ENCODE measurements at places on chromosomes 3 and 15. TPM values are rescaled to one million over a fixed set of nuclear protein-coding genes. Genes with fewer than 3 reads are reported as not detected.

DNA sequence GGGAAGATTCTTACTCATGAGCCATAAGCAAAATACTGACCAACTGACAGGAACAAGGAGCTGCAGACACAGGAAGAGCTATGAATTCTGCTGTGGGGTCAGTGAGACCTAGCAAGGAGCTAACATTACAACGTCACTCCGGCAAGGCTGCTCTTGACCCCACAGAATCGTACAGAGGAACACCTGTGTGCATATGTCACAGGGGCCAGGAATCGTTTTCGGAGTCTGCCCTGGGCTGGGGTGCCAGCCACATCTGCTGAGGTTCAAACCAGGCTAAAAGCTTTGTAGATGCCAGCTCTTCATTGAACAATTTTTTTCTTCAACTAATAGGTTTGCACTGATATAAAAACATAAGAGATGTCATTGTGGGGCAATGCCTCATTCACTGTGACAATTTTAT is 82.6 kb downstream of the LRRK1 start:
- no peak for DNase-seq

- no peak for DNase-seq
These were observed 37.7 kb upstream of the PARP14 start for GRCh38 chr3:122642935-122643334.

DNA sequence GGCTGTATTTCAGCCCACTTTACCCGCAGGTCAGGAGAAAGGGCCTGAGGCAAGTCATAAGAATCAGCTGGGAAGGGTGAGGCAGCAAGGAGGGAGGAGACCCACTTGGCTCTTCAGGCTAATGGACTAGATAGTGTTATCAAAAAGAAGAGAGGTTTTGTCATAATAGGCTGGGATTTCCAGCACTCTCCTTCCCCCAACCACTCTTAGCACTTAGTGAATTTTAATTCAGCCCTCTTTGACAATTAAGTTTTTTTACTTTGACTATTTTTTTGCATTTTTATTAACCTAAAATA is 771 bp downstream of the MPI start:
- DNase-seq, result no peak

- DNase-seq, result no peak
These were observed 4.9 kb downstream of the NANOGP8 start for GRCh38 chr15:35080226-35080625.

The PP2D1 gene
- total RNA-seq, result not detected

GRCh38 chr3:132445817-132446216 is 28.5 kb downstream of the DNAJC13 start:
- no peak for DNase-seq

The GCNT3 gene
- not detected for total RNA-seq

The ZMAT3 gene
- 10.6 TPM for total RNA-seq

GRCh38 chr15:91411586-91411985 is 311.5 kb downstream of the SV2B start:
- DNase-seq, result no peak

The NR2E3 gene
- not detected for total RNA-seq

The UROC1 gene
- not detected for total RNA-seq

DNA sequence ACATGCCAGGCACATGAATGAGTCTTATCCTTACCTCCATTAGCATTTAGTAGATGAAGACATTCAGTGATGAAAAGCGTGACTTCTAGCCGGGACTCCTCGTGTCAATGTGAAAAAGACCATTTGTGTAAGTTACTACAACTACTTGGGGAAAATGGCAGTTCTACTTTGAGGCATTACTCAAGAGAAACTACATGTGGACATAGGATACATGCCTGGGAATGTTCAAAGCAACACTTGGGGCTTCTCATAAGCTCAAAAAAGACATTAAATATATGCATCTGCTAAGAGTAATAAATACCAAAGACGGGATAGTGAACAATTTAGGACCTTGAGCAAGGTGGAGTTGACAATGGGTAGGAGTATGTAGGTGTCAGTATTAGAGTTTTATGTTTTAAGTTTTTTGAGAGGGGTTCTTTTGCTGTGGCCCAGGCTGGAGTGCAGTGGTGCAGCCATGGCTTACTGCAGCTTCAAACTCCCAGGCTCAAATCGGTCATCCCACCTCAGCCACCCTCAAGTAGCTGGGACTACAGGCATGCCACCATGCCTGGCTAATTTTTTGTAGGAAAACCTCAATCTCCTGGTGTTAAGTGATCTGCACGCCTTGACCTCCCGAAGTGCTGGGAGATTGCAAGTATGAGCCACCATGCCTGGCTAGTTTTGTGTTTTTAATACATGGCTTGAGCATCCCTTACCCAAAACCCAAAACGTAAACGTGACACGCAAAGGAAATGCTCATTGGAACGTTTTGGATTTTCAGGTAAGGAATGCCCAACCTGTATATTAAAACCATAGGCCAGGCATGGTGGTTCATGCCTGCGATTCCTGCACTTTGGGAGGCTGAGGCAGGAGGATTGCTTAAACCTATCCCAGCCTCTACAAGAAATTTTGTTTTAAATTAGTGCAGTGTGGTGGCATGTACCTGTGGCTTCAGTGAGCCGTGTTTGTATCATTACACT is 3.9 kb downstream of the RPLP1 start:
- no peak for DNase-seq

The TOMM70 gene
- total RNA-seq, result 35.3 TPM

GRCh38 chr3:72178463-72179106 is 393.6 kb upstream of the PROK2 start:
- no peak for DNase-seq

DNA sequence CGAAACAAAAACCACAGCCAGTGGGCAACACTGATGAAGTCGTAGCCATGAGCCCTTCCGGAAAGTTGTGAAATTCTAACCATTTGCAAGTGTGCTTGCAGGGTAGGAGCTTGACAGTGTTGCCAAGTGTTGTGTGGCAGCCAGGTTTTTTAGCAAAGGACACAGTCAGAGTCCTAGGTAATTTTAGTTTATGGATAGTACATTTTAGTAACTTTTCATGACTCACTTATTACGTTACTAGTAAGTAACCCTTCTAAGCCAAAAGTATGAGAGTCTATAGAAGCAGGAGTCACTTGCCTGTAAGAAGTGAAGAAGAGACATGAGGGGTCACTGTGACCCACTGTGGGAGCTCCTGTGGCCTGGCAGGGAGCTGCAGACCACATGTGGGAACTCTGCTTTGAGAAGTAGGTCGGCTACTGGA is 54.8 kb upstream of the ADPGK start:
- DNase-seq, result peak; percentile 63

The CPA3 gene
- total RNA-seq, result 6.3 TPM

The MYRIP gene
- 1.3 TPM for total RNA-seq

The IL17RE gene
- 80.0 TPM for total RNA-seq

The GTF2E1 gene
- 7.6 TPM for total RNA-seq

The KLF15 gene
- 9.6 TPM for total RNA-seq

The TMC3 gene
- not detected for total RNA-seq

The CYP1A2 gene
- total RNA-seq, result not detected

GRCh38 chr15:57554063-57554811 is 37.5 kb upstream of the MYZAP start:
- DNase-seq, result peak; percentile 77

DNA sequence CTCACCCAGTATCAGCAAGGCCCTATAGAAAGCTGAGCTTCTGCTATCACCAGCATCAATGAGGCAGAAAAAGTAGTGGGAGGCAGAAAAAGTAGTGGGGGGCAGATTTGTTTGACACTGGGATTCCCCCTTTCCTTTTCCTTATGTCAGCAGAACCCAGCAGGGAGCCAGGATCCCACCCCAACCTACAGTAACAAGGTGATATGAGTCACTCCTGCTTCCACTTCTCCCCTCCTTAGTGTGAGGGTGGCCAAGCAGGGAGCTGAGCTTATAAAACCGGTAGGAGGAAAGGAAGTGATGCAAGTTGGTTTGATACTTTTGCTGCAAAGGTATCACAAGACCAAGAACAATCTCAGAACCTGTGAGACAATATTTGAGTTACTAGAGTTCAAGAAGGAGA is 128.7 kb downstream of the SCAPER start:
- no peak for DNase-seq

The CAMKV gene
- not detected for total RNA-seq

The SLC6A20 gene
- 0.44 TPM for total RNA-seq

The CCR9 gene
- 0.25 TPM for total RNA-seq

DNA sequence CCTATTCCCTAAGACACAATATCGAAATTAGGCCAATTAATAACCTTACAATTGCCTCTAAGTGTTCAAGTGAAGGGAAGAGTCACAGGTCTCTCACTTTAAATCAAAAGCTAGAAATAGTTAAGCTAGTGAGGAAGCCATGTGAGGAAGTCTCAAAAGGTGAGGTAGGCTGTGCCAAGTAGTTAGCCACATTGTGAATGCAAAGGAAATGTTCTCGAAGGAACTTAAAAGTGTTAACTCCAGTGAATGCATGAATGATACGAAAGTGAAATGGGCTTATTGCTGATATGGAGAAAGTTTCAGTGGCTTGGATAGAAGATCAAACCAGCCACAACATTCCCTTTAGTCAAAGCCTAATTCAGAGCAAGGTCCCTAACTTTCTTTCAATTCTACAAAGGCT is 59.1 kb downstream of the KLF13 start:
- DNase-seq, result no peak

DNA sequence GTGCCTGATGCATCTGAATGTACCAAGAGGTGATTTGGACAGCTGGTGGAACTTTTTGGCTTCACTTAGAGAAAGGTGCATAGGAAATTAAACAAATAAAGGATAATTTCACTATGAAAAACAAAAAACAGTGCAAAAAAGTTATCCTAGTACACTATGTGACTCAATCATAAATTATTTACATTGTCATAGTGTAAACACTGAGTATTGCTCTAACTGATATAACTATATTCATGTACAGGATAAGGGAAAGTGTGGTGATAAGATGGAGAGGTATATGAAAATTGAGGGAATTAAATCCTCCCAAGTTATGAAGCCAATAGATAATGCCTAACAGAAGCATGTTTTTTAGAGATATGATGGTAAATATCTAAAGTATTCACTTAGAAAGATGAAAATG is 50.2 kb upstream of the CPNE4 start:
- DNase-seq, result no peak

DNA sequence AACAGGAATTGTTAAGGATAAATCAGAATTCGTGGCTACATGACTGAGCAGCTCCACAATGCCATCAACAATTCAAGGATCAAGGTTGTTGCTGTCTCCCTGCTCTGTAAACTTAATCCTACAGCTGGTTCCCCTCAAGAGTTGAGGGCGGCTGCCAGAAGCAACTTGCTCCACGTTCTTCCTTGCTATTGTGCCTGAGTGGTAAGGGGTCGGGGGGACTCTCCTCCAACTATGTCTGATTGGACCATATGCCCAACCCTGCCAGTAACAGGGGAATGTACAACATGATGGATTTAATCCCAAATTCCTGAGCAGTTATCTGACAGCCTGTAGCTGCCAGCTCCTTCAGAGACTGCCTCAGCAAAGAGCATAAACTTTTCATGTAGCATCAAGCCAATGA is 37.9 kb upstream of the MECOM start:
- no peak for DNase-seq

The MESD gene
- 17.6 TPM for total RNA-seq

GRCh38 chr3:150079029-150079739 is 108.5 kb upstream of the PFN2 start:
- DNase-seq, result no peak

GRCh38 chr3:171516765-171517164 is 56.6 kb upstream of the TNIK start:
- DNase-seq, result no peak

The LSAMP gene
- total RNA-seq, result 1.1 TPM

DNA sequence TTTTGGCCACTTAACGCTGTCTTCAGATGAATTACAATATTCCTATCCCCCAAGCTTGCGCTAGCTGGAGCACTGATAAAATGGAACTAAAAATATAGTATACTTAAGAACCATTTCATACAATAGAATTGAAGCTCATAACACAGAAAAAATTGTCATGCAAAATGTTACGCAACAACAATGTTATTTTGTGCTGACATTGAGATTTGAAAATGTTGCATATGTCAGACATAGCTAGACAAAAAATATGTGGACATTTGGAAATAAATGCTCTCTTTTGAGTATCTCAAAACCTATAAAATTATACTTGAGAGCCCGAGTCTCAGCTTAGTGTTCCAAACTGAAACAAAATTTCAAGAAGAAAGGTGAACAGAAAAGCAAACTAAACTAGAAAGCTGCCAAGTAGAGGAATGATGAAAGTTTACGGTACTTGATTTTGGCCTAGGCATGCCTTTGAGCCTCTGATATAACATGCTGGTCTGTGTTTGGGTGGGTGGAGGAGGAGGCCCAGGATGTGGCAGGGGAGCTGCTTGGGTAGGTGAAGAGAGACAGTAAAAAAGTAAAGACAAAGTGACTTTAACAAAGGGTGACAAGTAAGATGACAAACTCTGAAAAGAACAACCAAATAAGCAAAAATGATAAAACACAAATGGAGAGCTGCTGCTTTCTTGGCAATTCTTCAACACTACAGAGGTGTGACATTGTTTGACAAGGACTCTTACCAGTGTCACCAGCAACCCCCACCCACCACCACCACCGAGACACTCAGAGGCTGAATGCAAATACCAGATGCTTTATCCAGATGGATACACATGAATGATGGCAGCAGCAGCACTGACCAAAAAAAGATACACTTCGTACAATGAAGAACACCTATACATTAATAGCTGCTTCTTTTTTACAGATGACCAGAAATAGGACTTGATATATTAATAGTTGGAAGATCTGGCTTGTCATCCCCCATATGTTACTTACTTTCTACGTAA is 129.3 kb upstream of the FEZF2 start:
- no peak for DNase-seq

GRCh38 chr3:136955813-136956212 is 2.0 kb upstream of the IL20RB start:
- no peak for DNase-seq

DNA sequence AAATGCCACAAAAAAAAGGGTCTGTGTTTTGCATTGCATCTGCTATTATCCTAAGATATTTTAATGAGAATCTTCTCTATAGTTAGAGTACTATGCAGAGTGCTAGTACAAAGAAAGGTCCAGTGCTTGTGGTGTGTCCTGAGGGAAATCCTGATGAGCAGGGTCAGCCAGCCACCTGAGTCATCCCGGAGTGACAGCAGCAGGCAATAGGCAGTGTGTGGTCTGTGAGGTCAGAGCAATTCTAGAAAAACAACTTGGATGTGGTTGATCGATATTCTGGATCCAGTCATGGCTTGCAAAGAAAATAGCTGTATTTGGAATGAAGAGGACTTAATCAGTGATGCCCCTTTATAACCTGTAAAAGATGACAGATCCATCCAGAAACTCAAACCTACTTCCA is 119.2 kb downstream of the CTNNB1 start:
- no peak for DNase-seq

The OR5K2 gene
- total RNA-seq, result not detected

GRCh38 chr15:66565141-66565641 is 607 bp downstream of the LCTL start:
- no peak for DNase-seq

The FANCD2 gene
- total RNA-seq, result 2.3 TPM

All from lower leg skin (tissue), 4 donors.